ENCODE measurements at places on chromosomes 6 and 20. TPM values are rescaled to one million over a fixed set of nuclear protein-coding genes. Genes with fewer than 3 reads are reported as not detected.

CHMP4B gene
- 20.7 TPM for total RNA-seq

GRCh38 chr6:3418496-3419060 is 38.3 kb downstream of the SLC22A23 start:
- no peaks in the 10 kb centered on the region for H3K27me3 ChIP-seq
- DNase-seq, result no peak
- H3K27ac ChIP-seq, result no peak overlapping the region

BRPF3 gene
- total RNA-seq, result 10.1 TPM

GRCh38 chr6:158290659-158291058 is 21.6 kb upstream of the TULP4 start:
- DNase-seq, result no peak
- no peaks in the 10 kb centered on the region for H3K27me3 ChIP-seq
- H3K4me1 ChIP-seq, result peaks cover 1% of the 10 kb centered on the region
- H3K36me3 ChIP-seq, result peaks cover 2% of the 10 kb centered on the region
- H3K4me3 ChIP-seq, result no peak overlapping the region

DNA sequence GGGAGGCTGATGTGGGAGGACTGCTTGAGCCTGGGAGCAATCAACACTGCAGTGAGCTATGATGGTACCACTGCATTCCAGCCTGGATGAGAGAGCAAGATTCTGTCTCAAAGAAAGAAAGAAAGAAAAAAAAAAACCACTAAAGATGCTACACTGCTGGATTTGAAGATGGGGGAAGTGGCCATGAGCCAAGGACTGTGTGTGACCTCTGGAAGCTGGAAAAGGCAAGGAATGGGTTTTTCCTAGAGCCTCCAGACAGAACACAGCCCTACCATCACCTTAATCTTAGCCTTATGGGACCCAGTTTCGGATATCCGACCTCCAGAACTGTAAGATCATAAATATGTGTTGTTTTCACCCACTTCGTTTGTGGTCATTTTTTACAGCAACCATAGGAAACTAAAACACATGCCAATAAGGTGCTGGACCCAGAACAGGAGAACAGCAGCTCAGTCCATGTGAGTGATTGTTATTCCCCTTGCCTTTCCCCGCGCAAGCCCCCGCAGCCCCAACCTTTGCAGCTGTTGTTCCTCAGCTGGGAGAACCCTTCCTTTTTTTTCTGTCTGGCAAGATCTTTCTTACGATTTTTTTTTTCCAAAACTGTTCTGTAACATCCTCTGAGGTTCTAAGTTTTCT is 11.1 kb upstream of the VAPB start:
- no peak overlapping the region for H3K4me3 ChIP-seq
- peak; percentile 85 for DNase-seq
- no peaks in the 10 kb centered on the region for H3K27me3 ChIP-seq
- H3K36me3 ChIP-seq, result no peaks in the 10 kb centered on the region
- H3K27ac ChIP-seq, result no peak overlapping the region

GFRAL gene
- total RNA-seq, result 0.13 TPM

DNA sequence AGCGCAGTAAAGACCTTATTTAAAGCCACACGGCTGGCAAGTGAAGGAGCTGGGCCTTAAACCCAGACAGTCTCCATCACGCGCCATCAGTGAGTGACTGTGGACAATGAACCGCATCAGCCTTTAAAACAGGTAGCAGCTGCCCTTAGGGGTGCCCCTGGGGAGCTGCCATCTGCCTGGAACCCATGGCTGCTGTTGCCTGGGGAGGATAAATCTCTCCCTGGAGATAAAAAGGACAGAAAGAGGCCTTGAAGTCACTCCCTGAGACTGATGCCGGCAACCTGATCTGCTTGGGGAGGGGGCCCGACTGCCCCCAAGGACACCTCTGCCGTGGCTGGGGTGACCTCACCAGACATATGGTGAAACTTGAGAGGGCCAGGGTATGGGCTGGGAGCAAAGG is 73.5 kb downstream of the PREX1 start:
- no peaks in the 10 kb centered on the region for H3K27me3 ChIP-seq
- peaks cover 19% of the 10 kb centered on the region for H3K4me1 ChIP-seq
- H3K27ac ChIP-seq, result no peak overlapping the region
- no peaks in the 10 kb centered on the region for H3K36me3 ChIP-seq
- no peak overlapping the region for H3K4me3 ChIP-seq

DNA sequence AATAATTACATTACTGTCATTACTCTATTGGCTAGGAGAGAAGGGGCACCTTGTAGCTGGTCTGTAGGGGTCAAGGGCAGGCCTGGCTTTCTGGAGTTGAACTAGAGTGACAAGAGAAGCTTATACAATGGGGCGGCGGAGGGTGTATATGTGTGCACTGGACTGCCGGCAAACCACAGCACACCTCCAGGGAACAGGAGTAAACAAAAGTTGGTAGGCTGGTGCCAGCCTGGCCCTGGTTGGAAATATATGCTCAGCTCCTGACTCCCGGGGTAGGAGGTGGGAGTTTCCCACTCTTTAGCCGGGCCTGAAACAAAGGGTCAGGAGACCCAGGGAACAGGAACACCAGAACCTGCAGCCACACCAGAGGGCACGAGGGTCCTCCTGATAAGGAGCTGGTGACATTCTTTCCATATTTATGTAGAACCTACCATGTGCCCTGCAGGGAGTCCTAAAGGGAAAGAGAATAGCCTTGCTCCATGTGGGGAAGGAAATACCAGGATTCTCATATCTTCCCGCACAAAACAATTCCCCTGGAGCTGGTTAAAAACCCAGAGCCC is 5.1 kb downstream of the C6orf132 start:
- H3K4me1 ChIP-seq, result peaks cover 10% of the 10 kb centered on the region
- H3K27ac ChIP-seq, result no peak overlapping the region
- DNase-seq, result no peak
- peaks cover 16% of the 10 kb centered on the region for H3K27me3 ChIP-seq

- no peak overlapping the region for H3K27ac ChIP-seq
- H3K4me3 ChIP-seq, result no peak overlapping the region
- no peaks in the 10 kb centered on the region for H3K27me3 ChIP-seq
- H3K36me3 ChIP-seq, result no peaks in the 10 kb centered on the region
- peak; percentile 57 for DNase-seq
- H3K4me1 ChIP-seq, result no peaks in the 10 kb centered on the region
Observed at GRCh38 chr6:102736941-102737368, 1343.4 kb downstream of the GRIK2 start.

DNA sequence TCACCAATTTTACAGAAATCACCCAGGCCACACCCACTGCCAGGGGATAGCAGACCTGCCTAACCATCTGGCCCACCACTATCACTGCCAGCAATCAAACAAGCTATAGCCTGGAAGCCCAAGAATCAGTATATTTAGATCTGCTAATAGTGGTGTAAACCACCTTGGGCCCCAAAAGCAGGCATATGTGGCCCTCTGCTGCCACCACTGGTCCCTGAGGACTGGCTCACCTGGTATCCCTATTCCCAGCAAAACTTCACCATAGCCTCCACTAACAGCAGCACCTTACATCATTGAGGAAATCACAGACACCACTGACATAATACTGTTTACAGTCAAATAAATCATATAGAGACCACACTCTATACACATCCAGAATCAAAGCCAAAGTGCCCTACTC is 880.4 kb upstream of the MAN1A1 start:
- DNase-seq, result no peak
- H3K27ac ChIP-seq, result no peak overlapping the region
- no peaks in the 10 kb centered on the region for H3K27me3 ChIP-seq

DNA sequence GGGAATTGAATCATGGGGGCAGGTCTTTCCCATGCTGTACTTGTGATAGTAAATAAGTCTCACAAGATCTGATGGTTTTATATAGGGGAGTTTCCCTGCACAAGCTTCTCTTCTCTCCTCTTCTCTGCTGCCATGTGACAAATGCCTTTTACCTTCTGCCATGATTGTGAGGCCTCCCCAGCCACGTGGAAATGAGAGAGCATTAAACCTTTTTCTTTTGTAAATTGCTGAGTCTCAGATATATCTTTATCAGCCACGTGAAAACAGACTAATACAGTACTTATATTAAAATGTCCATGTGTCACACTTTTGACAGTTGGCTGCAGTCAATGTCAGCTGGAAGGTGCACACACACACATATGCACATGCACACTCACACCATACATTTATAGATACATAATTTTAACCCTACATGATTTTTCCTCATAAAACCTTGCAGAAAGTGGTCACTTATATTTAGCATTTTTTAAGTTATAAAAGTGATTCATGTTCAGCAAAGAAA is 128.9 kb downstream of the OTOR start:
- no peak for DNase-seq
- no peaks in the 10 kb centered on the region for H3K27me3 ChIP-seq

DNA sequence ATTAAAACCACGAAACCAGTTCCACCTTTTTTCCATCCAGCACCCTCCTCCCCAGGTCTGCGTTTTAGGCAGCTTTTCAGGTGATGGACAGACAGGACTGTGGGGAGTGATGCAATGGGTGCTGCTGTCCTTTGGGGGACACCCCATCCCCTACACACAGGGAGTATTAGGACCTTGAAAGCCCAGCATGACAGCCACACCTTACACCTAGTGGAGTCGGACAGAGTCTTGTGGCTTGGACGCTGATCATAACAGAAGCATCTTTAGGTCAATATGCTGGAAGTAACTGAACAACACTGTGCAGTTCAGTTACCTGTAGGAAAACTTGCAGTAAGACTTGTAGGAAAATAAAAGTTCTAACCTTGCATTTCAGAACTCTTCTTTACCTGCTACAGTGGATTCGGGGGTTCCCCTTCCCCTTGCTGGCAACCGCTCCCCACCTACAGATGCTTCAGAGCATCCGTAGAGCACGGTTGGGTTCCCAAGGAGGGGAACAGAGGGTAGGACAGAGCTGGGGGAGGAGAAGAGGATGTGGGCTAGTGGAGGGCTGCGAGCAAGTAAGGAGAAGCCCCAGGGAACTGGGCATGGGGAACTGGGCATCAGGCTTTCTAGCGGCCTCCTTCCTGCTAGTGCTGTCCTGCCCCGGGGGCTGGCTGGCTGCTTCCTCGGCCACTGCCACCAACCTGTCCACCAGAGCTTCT is 31.7 kb downstream of the PLEKHG1 start:
- peaks cover 20% of the 10 kb centered on the region for H3K4me1 ChIP-seq
- H3K27me3 ChIP-seq, result no peaks in the 10 kb centered on the region
- no peak overlapping the region for H3K4me3 ChIP-seq
- H3K36me3 ChIP-seq, result no peaks in the 10 kb centered on the region
- H3K27ac ChIP-seq, result no peak overlapping the region

ADTRP gene
- 0.22 TPM for total RNA-seq

GPX5 gene
- not detected for total RNA-seq

- no peak overlapping the region for H3K27ac ChIP-seq
- no peaks in the 10 kb centered on the region for H3K4me1 ChIP-seq
- peaks cover 77% of the 10 kb centered on the region for H3K36me3 ChIP-seq
- no peaks in the 10 kb centered on the region for H3K27me3 ChIP-seq
- H3K4me3 ChIP-seq, result no peak overlapping the region
Observed at GRCh38 chr6:41092421-41093140, 19.8 kb downstream of the NFYA start.

- H3K27ac ChIP-seq, result peak overlapping the region; percentile 21
- peaks cover 23% of the 10 kb centered on the region for H3K4me1 ChIP-seq
- H3K27me3 ChIP-seq, result no peaks in the 10 kb centered on the region
Observed at GRCh38 chr6:159988983-159989454, 20.1 kb downstream of the IGF2R start.

OR14J1 gene
- total RNA-seq, result not detected

ALDH8A1 gene
- total RNA-seq, result 1.1 TPM

GRCh38 chr6:112360498-112360897 is 13.4 kb downstream of the RFPL4B start:
- no peaks in the 10 kb centered on the region for H3K36me3 ChIP-seq
- peak; percentile 65 for DNase-seq
- H3K4me1 ChIP-seq, result no peaks in the 10 kb centered on the region
- H3K27me3 ChIP-seq, result no peaks in the 10 kb centered on the region

GRCh38 chr20:25274481-25274880 is 26.6 kb downstream of the PYGB start:
- H3K4me1 ChIP-seq, result no peaks in the 10 kb centered on the region
- no peak for DNase-seq
- H3K4me3 ChIP-seq, result no peak overlapping the region

- no peak overlapping the region for H3K4me3 ChIP-seq
- H3K27me3 ChIP-seq, result peaks cover 2% of the 10 kb centered on the region
- peak; percentile 11 for DNase-seq
- H3K27ac ChIP-seq, result no peak overlapping the region
Observed at GRCh38 chr6:150072201-150072600, 3.3 kb upstream of the ULBP3 start.

- peak; percentile 31 for DNase-seq
- no peaks in the 10 kb centered on the region for H3K36me3 ChIP-seq
- no peak overlapping the region for H3K27ac ChIP-seq
- H3K4me3 ChIP-seq, result peak overlapping the region; percentile 21
Observed at GRCh38 chr6:26501482-26501986, 1.4 kb downstream of the BTN1A1 start.

DNA sequence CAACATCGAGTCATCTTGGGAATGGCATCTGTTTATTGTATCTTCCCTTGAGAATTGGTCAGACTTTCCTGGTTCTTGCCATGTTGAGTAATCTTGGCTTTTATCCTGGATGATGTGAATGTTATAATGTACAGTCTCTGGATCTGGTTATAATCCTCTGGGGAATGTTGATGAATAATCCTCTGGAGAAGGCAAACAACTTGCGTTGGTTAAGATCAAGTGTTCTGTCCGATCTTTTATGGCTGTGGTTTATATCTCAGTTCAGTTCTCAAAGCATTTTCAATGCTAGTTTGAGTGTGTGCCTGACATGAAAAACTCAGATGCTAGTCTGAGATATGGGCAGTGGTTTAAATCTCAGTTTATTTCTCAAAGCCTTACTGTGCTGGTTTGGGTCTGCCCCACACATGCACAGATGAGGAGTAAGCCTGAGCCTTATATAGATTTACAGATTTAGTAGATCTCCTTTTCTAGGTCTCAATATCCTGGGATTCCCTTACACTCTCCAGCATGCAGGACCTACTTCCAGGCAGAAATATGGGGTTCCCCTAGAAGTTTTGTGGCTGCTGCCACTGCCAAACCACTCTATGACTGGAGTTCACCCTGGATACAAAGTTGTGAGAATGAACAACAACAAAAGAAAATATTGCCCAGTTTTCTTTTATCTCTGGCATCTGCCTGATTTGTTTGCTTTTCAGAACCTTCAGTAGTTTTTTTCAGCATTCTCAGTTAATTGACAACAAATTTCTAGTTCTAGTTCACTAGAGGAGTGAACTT is 191.8 kb upstream of the MAN1A1 start:
- peak; percentile 76 for DNase-seq
- H3K4me3 ChIP-seq, result no peak overlapping the region
- H3K4me1 ChIP-seq, result no peaks in the 10 kb centered on the region
- no peak overlapping the region for H3K27ac ChIP-seq

MTFR2 gene
- 0.58 TPM for total RNA-seq

- no peaks in the 10 kb centered on the region for H3K27me3 ChIP-seq
- H3K36me3 ChIP-seq, result no peaks in the 10 kb centered on the region
- no peak overlapping the region for H3K27ac ChIP-seq
Observed at GRCh38 chr6:126076992-126077664, 90.8 kb downstream of the TRMT11 start.

DEFB132 gene
- not detected for total RNA-seq

GRCh38 chr6:134103006-134103405 is 50.6 kb upstream of the SLC2A12 start:
- H3K27me3 ChIP-seq, result peaks cover 3% of the 10 kb centered on the region
- H3K4me1 ChIP-seq, result no peaks in the 10 kb centered on the region
- no peaks in the 10 kb centered on the region for H3K36me3 ChIP-seq
- H3K27ac ChIP-seq, result no peak overlapping the region
- DNase-seq, result no peak
- H3K4me3 ChIP-seq, result no peak overlapping the region

GRCh38 chr20:60192326-60192725 is 234.1 kb downstream of the CDH26 start:
- H3K4me3 ChIP-seq, result no peak overlapping the region
- no peak for DNase-seq
- H3K4me1 ChIP-seq, result no peaks in the 10 kb centered on the region
- no peaks in the 10 kb centered on the region for H3K36me3 ChIP-seq
- no peak overlapping the region for H3K27ac ChIP-seq

Data from muscle of leg (tissue), 16 donors.